Adrenal gland (tissue), 19 donors: ENCODE measurements at places on chromosomes 13 and 19. TPM values are rescaled to one million over a fixed set of nuclear protein-coding genes. Genes with fewer than 3 reads are reported as not detected.

- DNase-seq, result no peak
These were observed 10.4 kb upstream of the LYPD5 start for GRCh38 chr19:43812688-43813087.

DNA sequence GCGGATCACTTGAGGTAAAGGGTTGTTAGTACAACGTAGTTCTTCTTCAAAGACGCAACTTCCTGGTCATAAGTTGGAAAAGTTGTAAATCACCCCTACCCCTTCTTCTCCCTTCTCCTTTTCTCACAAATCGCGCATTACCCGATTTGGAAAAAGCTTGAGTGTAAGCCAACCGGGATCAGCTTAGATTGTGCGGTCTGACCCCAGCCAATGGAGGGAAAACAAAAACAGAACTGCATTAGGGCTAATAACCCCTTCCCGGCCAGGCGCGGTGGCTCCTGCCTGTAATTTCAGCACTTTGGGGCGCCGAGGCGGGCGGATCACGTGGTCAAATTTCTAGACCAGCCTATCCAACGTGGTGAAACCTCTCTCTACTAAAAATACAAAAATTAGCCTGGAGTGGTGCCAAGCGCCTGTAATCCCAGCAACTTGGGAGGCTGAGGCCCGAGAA lies 806 bp downstream of the ZNF90 start:
- DNase-seq, result peak; percentile 34

DNA sequence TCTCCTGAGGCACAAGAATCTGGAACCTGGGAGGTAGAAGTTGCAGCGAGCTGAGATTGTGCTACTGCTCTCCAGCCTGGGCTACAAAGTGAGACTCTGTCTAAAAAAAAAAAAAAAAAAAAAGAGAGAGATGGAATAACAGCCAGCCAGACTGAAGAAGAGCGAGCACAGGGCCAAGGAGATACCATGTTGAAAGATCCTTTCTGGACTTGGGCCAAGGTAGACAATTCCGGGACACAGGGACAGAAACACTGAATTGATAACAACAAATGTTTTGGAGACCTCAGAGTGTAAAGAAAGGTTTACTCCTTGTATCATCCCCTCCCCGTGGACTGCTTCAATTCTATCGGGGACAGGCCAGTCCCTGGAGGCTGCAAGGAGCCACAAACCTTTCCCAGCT lies 4.6 kb downstream of the LPAR2 start:
- no peak for DNase-seq

MYADM gene
- polyA plus RNA-seq, result 22.7 TPM

GRCh38 chr19:32309711-32310390 lies 35.6 kb upstream of the ZNF507 start:
- DNase-seq, result no peak

GRCh38 chr13:50421473-50422130 lies 406.4 kb downstream of the KCNRG start:
- DNase-seq, result no peak

- DNase-seq, result no peak
These were observed 7.0 kb upstream of the ZNF444 start for GRCh38 chr19:56133858-56134653.

LSR gene
- 62.7 TPM for polyA plus RNA-seq

- DNase-seq, result no peak
These were observed 26.4 kb downstream of the CYSLTR2 start for GRCh38 chr13:48679941-48680680.

CLEC4G gene
- polyA plus RNA-seq, result 2.2 TPM

DNA sequence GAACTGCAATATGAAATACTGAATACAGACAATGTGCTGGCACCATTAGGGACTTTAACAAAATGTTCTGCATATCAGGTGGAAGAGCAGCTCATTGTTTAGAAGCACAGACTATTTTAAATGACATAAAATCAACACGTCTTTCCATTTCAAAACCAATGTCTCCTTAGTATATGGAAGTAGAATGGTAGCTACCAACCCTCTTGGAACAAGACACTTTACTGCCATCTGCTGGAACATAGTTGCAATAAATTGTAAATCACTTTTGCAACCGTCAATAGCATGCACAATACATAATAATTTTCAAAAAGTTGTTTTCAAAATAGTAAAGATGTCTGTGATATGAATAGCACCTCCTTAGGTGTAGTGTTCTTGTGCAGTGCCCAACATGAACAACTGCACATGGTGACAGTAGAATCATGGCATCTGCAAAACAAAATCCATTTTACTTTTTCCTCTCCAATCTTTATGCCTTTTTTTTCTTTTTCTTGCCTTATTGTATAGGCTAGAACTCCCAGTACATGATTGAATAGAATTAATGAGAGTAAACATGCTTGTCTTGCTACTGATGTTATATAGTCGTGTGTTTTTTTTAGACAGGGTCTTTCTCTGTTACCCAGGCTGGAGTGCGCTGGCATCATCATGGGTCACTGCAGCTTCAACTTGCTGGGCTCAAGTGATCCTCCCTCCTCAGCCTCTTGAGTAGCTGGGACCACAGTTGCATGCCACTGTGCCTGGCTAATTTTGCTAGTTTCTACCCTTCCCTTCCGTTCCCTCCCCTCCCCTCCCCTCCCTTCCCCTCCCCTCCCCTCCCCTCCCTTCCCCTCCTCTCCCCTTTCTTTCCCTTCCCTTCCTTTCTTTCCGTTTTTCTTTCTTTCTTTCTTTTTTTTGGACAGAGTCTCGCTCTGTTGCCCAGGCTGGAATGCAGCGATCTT lies 7.8 kb upstream of the LYPD5 start:
- DNase-seq, result no peak

DNA sequence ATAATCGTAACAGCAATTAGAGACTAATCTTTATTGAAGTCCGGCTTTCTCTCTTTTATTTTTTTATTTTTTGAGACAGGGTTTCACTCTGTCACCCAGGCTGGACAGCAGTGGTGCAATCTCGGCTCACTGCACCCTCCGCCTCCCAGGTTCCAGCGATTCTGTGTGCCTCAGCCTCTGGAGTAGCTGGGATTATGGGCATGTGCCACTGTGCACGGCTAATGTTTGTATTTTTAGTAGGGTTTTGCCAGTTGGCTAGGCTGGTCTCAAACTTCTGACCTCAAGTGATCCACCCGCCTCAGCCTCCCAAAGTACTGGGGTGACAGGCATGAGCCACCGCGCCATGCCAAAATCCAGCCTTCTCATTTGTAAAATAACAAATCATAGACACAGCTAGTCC lies 3.7 kb downstream of the APOC2 start:
- no peak for DNase-seq

DNA sequence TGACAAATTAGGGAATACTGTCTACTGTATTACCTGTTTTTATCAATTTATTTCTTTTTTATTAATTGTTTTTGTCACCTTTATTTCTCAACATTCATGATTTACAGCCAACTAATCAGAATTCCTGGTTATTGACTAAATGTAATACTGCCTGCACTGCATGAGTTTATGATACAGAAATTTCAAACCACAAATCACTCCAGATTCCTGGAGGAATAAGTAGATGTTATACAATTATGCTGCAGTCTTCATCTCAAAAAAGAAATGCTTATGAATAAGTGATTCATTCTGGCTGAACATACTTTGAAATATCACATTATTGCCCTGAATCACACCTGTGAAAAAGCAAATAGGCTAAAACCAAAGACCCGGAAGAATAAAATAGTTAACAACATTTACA lies 249.7 kb downstream of the DACH1 start:
- DNase-seq, result no peak
